ENCODE measurements at places on chromosomes 12 and 14.

- no peak for DNase-seq
These were observed 80.4 kb upstream of the WSCD2 start for GRCh38 chr12:108048686-108049085.

- DNase-seq: no peak
These were observed 18.0 kb downstream of the GALNT6 start for GRCh38 chr12:51373187-51373586.

DNA sequence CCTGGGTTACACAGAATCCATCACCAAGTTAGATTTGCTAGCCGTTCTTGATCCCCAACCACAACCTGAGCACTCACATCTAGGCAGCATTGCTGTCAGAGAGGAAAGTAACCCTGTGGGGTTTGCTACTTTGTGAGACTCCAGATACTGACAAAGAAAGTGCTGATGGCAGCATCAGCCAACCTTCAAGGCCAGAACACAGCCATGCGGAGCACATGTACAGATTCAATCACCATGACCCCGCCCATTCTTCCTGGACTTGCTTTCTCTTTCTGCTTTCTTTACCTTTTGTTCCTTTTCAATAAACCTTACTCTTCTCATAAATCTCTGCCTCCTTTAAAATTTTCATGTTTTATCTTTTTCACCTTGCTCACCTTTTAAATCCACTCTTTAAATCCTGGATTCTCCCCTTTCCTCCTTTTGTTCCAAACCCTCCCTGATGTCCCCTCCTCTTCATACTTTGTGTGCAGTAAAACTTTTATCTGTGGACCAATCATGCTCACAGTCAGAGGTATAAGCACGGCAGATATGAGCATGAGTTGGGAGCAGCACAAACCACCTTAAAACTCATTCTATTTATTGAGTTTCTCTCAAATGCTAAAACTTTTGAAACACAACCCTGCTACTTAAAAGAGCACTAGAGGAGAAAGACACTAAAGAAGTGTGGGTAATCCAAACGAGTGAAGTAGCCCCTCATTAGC, 21.9 kb upstream of the CERS5 start:
- DNase-seq: no peak

GRCh38 chr12:29818916-29819623, 35.3 kb upstream of the TMTC1 start:
- no peak for DNase-seq

- DNase-seq: no peak
These were observed 34.3 kb downstream of the GALNT9 start for GRCh38 chr12:132295101-132295526.

DNA sequence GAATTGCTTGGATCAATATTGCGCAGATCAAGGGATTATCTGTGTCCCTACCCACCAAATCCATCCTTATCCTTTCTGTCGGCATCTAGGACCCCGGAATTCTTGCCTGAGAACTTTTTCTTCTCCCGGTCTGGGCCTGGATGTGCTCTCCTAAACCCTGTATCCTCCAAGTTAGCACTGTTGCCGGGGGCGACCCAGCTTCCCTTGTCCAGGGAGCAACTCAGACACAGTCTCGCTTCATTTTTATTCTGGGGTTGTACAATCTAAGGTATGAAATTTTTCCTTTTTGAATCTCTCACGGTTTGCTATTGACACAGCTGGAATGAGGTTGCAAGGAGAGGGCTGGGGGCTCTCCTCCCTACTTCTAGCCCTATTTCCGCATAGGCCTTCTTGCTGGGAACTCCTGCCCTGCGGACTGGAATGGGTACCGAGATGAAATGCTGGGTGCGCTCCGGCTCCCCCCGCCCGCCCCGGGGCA, 403 bp upstream of the PNP start:
- DNase-seq: no peak

GRCh38 chr12:50070314-50071060, 13.1 kb downstream of the ASIC1 start:
- no peak for DNase-seq

GRCh38 chr14:55512421-55512820, 67.6 kb upstream of the KTN1 start:
- no peak for DNase-seq

GRCh38 chr14:42628602-42629001, 1021.9 kb downstream of the LRFN5 start:
- DNase-seq: no peak

GRCh38 chr14:101196795-101197590, 293.5 kb upstream of the RTL1 start:
- no peak for DNase-seq

DNA sequence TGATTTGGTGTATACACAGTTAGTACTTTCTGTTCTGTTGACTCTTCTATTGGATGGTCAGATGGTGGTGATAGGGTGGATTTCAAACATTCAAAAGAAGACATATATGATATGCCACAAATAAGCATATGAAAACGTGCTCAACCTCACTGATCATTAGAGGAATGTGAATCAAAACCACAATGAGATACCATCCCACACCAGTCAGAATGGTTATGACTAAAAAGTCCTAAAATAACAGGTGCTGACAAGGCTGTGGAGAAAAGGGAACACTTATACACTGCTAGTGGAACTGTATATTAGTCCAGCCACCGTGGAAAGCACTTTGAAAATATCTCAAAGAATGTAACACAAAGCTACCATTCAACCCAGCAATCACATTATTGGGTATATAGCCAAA, 425.5 kb downstream of the C12orf50 start:
- no peak for DNase-seq

GRCh38 chr12:98738002-98738401, 92.9 kb downstream of the APAF1 start:
- no peak for DNase-seq

DNA sequence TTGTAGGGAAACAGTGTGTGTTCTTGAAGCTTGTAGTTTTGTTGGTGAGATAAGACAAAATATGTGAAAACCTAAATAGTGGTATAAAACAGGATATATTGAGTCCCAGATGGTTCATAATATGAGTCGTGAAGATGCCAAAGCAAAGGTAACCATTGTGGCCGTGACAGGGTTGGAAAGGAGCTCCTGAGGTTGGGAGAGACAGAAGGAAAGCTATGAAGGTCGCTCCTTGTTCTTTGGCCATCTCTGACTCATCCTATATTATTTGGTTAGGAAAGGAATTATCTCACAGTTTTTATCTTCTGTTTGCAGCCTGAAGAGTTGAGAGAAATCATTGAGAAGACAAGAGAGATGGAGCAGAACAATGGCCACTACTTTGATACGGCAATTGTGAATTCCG, 27.1 kb downstream of the ATP6V1D start:
- DNase-seq: no peak

DNA sequence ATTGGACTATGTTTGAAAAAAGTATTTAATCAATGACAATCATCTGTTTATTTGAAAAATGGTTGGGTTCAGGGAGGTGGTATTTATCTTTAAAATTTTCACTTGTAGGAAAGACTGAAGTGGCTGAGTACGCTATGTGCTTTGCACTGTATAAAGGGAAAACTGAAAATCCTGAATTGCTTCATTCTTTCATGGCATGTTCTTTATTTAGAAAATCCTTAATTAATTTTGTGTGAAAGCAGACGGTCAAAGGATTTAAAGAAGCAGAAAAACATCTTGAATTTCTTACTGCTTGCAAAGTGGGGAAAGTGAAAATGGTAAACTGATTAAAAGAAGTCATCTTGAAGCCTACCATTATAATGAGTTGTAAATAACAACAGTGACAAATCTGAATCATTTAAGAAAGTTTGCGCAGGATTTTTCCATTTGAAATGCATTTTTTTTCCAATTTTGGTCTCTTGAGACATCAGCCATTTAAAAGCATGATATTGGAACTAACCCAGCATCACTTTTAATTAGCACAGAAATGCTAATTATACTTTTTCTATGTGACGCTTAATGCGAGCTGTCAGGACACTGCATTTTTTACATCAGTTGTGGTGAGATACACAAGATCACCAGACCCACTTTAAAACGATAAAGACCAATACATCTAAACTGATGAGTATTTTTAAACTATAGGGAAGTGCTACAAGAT, 169.0 kb downstream of the NEDD1 start:
- no peak for DNase-seq

GRCh38 chr12:69575346-69575745, 9.9 kb upstream of the CCT2 start:
- DNase-seq: no peak

DNA sequence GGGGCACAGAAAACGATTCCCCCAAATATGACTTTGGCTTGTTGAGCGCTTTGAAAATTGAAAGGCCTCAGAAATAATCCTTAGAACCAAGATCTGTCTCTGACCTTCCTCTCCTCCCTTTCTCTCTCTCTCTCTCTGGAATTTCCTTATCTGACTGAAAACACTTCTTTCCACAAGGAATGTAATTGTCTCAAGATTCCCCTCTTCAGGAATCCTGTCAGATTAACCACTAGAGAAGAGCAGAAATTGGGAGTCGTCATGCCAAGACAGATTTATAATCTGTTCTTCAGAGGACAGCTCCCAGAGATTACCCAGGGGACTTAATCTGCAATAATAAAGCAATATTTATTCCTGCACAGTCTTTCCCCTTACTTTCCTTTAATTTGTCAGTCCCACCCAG, 317.6 kb downstream of the ACSS3 start:
- no peak for DNase-seq

Data from stimulated activated CD8-positive, alpha-beta memory T cell treated with anti-CD3 and anti-CD28 coated beads, Interleukin-7, amount 100 ng/mL, for 4 hours (primary cell).